HTR-8/SVneo (cell line): ENCODE measurements at places on chromosomes 7 and 10.

GRCh38 chr10:50981385-50981784, 92.9 kb upstream of the PRKG1 start:
- no peak for DNase-seq

GRCh38 chr7:25886387-25887240, 265.4 kb upstream of the NFE2L3 start:
- DNase-seq: no peak

- no peak for DNase-seq
These were observed 20.9 kb downstream of the STOX1 start for GRCh38 chr10:68848281-68848680.

GRCh38 chr10:101139421-101139911, 8.4 kb downstream of the TLX1 start:
- peak; percentile 41 for DNase-seq

DNA sequence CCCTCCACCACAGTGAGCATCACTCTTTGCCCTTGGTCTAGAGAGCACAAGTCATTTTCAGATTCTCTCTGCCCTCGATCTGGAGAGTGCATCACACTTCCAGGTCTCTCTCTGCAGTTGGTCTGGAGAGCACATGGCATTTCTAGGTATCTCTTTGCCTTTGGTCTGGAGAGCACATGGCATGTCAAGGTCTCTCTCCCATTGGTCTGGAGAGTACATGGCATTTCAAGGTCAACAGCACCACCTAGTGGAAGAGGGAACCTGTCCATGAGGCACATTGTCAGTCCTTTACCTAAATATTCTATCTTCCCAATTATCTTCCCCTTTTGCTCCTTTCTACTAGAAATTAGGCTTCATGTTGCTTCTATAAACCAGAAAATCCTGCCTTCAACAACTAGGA, 1139.4 kb downstream of the XPNPEP1 start:
- DNase-seq: no peak

- DNase-seq: no peak
These were observed 394.4 kb upstream of the AUTS2 start for GRCh38 chr7:69203871-69204270.

- DNase-seq: no peak
These were observed 969.6 kb downstream of the LRMDA start for GRCh38 chr10:76401006-76401405.

DNA sequence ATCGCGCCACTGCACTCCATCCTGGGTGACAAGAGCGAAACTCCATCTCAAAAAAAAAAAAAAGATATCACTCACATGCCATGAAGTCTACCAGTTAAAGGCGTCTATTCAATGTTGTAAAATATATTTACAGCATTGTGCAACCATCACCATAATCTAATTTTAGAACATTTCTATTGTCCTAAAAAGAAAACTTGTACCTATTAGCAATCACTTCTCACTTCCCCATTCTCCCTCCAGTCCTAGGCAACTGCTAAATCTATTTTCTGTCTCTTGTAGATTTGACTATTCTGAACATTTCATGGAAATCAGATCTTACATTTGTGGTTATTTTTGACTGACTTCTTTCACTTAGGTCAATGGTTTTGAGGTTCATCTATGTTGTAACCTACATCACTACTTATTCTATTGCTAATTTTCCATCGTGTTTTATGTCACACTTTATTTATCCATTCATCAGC, 25.2 kb upstream of the OTUD1 start:
- no peak for DNase-seq
